ENCODE measurements at places on chromosomes 5 and 9.

DNA sequence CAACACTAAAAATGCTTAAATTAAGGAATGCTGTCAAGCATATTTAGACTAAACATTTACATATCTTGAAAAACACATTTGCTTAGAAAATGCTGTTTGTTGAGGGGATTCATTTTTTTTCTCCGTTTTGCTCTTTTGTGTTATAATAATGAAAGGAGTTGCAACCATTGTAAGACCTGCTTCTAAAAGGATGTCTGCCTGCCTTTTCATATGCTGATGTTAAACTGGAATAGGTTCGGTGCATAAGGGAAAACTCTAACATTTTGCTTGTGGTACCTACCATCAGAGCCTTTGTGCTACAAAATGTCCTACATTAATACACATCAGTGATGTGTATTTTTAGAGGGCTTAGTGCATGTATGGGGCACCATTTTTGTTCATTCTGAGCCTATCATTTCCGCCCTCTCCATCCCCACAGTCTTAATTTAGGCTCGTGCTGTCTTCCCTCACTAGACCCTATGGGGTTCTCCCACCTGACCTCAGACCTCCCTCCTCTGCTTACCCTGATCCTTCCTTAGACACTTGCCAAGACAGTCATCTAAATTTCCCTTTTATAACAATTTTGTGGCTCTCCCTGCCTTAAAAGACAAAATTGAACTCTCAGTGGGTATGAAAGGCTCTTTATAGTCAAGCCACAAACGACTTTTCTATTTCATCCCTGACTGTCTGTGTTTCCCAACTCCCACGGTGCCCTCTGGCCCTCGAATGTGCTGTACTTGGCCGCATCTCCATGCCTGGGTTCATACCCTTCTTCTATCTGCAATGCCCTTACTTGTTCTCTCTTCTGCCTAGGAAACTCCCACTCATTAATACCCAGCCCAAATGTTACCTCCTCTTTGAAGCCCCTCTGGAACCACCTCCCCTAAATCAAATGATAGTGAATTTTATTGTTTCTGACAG is 61.2 kb downstream of the CMYA5 start:
- DNase-seq: no peak

DNA sequence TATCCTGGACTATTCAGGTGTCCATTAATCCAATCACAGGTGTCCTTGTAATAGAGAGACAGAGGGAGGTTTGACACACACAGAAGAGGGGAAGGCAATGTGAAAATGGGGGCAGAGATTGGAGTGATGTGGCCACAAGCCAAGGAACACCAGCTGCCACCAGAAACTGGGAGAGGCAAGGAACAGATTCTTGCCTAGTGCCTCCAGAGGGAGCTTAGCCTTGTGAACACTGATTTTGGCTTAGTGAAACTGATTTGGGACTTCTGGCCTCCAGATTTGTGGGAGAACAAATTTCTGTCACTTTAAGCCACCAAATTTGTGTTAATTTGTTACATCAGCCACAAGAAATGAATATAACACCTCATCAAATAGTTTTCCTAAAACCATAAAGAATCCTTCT is 416.2 kb downstream of the ENC1 start:
- DNase-seq: no peak

GRCh38 chr9:1354606-1355005 is 304.4 kb downstream of the DMRT2 start:
- DNase-seq: no peak

GRCh38 chr5:100165309-100165708 is 369.9 kb upstream of the FAM174A start:
- DNase-seq: no peak

DNA sequence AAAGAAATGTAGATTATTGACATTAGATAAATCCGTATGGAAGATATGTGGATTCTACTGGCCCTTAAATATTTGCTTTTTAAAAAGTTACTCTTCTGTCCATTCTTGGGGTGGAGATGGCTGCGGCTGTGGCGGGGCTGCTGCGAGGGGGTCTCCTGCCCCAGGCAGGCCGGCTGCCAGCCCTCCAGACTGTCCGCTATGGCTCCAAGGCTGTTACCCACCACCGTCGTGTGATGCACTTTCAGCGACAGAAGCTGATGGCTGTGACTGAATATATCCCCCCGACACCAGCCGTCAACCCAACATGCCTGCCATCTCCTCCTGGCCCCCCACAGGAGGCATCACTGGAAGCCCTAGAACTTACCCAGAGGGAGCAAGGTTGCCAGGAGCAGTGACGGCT is 50.7 kb downstream of the FAM170A start:
- no peak for DNase-seq

DNA sequence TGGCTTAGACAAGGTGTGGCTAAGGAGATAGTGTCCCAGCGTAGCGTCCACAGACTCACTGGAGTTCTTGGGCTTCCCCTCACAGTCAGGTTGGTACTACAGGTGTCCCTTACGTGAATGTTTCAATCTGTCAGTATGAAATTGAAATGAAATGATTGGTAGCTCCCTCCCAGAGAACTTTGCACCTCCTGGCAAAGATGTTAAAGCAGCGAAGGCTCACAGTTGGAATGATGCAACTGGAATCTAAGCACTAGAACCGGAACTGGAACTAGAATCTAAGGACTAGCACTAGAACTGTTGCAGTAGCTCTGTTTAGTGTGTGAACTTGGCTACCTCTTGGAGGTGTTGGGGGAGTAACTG is 1.1 kb downstream of the SLC31A1 start:
- DNase-seq: no peak

DNA sequence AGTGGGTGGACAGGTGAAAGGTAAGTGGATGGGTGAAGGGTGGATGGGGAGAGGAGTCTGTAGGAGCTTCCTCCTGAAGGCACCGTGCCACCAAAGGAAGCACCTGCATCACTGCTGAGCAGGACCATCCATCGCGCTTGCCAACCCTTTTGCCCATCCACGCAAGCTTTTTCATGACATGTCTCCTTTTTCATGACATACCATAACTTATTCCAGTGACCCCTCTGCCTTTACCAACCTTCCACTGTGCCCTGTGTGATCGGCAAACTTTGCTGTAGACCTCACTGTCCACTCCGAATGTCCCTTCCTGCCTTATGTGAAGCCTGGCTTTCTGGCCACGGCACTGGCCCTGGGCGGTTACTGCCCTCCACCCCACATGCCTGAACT is 13.4 kb downstream of the FLT4 start:
- no peak for DNase-seq

DNA sequence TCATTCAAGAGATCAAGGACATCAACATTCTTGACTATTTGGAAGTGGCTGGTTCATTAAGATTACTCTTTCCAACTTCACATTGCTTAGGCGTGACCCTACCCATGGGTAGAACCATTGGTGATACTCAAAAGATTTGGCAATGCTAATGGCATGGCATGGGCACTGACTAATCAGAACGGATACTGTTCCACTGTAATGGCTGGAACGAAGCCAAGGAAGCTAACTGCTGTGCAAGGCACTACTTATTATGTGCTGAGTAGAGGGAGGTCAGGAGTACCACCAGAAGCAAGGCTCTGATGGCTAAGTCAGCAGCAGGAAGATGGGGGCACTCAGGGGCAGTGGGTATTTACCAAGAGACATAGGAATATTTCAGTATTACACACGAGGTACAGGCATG is 31.9 kb downstream of the GNA14 start:
- no peak for DNase-seq

GRCh38 chr9:128160603-128160987 is 530 bp downstream of the BBLN start:
- no peak for DNase-seq

Data from AG09319 (cell line).